ENCODE measurements at places on chromosomes 2 and 18.

- DNase-seq, result no peak
These were observed 891.2 kb downstream of the BCL11A start for GRCh38 chr2:59662127-59662861.

DNA sequence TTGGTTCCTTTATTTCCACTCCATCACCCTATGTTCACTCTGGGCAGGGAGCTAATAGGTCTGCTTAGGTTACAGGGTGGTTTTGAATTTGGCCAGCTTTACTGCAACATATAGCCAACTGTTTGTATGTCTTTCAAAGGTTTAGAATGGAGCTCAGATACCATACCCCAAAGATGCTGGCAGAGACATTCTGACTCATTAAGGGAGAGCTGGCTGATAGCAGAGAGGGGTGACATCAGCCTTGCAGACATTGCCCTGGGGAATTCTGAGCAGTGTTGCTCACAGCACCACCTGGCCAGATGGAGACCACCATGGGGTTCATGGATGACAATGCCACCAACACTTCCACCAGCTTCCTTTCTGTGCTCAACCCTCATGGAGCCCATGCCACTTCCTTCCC lies 2.1 kb downstream of the PROKR1 start:
- no peak for DNase-seq

- no peak for DNase-seq
These were observed 25.3 kb downstream of the SFTPB start for GRCh38 chr2:85642725-85643124.

DNA sequence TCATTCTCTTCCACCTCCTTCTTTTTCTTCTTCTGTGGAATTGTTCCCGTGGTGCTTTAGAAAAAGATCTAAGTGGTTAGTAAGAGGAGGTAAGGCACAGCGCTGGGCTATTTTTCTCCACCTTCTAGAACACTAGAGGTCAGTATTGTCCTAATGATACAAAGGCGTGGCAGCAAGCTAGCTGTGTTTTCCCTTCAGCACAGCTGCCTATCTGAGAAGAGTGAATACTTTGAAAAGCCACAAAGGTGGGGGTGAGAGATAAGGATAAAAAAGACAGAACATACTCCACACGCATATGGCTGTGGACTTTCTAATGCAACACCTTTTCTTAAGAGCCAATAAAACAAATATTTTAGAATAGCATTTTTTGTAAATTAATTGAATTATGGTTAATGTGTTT lies 2.1 kb downstream of the CNTNAP5 start:
- peak; percentile 72 for DNase-seq

DNA sequence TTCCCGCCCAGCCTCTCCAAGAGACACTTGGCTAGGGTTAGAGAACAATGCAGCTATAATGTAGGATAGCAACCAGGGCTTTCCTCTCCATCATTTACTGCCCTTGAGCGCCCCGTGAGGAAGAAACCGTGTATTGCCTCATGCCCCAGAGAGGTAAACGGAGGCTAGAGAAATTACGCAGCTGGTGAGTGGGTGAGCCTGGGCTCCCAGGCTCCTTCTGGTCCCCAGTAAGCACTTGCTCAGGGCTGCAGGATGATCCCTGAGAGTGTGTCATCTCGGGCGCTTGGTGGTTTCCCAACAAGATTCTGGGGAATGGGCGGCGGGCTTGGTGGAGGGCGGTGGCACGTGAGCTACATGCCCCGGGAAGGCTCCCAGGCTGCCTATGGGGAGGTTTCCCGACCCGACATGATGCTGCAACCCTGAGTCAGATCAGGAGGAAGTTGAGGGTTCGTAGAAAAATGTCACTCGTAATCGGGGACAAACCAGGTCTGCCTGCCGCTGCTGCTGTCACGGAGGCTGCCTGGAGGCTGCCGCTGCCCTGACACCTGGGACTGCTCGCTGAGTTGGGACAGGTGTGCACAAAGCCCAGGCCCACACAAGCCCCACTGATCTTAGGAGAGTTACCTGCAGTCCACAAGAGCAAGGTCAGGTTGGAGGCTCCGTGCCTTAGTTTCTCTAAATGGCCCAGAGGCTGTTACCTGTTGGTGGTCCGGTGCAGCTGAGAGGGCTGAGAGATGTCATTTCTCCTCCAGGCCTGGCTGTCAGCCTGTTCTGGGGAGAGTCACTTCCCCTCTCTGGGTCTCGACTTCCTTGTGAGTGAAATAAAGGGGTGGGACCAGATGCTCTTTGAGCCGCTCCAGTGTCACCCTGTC lies at the start of gene GPR55:
TSS of gene GPR55 (minus strand) at position 773 of the 872 bp plus-strand sequence. CDS start 14,280 bp downstream, outside the sequence.
- no peak for DNase-seq

GRCh38 chr2:159140070-159140769 lies 146.3 kb downstream of the WDSUB1 start:
- DNase-seq, result no peak

- peak; percentile 18 for DNase-seq
These were observed 35.1 kb downstream of the MYO7B start for GRCh38 chr2:127570282-127571250.

- no peak for DNase-seq
These were observed 36.6 kb upstream of the TCF7L1 start for GRCh38 chr2:85096616-85097015.

- DNase-seq, result no peak
These were observed 115.4 kb upstream of the PKDCC start for GRCh38 chr2:41932241-41933045.

DNA sequence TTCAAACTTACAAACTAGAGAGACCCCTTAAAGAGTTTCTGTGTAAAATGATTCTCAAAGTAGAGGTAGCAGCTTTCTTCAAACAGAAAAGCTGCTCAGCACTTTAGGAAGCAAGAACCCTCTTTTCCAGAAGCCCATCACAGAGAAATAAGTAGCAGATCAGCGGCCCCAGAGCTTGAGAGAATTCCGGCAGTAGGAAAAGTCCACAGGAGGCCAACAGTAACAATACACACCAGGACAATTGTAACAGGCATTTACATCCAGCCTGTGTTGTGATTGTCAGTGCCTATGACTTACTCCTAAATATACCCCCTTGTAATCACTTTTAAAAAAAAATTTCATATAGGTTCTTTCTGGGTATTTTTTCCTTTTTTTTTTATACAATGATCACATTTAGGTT lies 161.4 kb upstream of the ACVR2A start:
- no peak for DNase-seq

GRCh38 chr2:233462202-233462785 lies 104.3 kb downstream of the USP40 start:
- DNase-seq, result no peak

DNA sequence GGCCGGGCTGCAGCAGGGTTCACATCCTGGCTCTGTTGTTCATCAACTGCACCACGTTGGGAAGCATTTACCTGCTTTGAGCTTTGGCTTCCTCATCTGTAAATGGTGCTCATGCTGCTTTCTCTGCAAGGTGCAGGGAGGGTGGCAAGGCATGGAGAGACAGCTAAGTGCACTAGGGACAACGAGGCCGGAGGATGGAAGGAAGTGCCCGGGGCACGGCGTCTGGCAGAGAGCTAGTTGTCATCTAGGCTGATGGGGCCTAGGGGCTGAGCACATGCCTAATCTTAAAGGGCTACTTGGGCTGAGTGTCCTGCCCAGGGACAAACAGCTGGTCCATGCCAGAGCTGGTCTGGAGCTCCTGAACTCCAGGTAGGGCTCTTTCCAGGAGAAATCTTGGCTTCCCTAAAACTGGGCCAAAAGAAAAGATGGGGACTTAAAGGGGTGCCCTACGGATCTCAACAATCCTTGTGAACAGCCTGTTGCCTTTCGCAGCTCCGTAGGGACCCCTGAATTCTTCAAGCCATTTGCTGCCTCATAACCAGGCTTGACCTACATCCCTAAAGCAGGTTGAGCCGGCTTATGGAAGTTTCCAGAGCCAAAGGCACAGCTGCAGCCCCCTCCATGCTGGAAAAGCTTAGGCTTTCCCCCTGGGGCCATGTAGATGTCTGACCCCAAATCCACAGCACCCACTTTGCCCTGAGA lies 130.8 kb downstream of the SMAD7 start:
- no peak for DNase-seq

- DNase-seq, result peak; percentile 8
These were observed 158.2 kb downstream of the L3MBTL4 start for GRCh38 chr18:6256521-6256920.

GRCh38 chr18:56257205-56257604 lies 381.2 kb downstream of the TXNL1 start:
- no peak for DNase-seq

DNA sequence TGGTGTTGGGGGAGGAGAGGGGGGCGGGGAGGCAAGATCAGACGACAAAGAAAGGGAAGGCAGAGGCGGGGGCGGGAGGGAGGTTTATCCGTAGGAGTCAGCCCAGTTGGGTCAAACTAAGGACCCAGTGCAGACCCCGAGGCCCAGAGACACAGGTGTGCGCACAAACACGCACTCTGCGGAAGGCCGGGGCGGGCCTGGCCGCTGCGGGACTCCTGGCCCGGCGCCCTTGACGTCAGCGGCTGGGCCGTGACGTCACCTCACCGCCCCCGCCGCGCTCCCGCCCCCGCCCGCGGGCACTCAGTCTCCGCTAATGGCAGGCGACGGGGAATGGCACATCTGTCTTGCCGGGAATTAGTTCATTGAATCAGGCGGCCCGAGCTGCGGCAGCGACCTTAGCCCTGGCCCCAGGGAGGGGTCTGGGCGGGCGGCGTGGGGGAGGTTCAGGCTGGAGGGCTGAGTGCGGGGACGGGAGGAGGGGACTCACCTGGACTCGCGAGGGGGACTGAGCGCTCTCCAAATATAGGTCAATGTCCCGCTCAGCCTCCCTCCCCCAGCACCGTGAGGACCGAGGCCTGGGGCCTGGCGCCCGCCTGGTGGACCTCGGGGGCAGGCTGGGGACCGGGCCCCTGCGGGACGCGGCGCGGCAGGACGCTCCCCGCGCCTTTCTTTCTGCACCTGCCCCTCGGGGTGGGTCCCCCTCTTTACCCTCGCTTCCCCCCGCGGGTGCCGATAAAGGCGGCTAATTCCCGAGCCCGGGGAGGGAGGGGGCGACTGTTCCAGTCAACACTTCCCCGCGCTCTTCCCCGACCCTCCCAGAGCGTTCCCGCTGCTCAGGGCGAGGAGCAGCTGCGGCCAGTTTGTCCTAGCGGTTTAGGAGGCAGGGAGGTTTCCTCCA lies 15.5 kb upstream of the ECEL1 start:
- no peak for DNase-seq

DNA sequence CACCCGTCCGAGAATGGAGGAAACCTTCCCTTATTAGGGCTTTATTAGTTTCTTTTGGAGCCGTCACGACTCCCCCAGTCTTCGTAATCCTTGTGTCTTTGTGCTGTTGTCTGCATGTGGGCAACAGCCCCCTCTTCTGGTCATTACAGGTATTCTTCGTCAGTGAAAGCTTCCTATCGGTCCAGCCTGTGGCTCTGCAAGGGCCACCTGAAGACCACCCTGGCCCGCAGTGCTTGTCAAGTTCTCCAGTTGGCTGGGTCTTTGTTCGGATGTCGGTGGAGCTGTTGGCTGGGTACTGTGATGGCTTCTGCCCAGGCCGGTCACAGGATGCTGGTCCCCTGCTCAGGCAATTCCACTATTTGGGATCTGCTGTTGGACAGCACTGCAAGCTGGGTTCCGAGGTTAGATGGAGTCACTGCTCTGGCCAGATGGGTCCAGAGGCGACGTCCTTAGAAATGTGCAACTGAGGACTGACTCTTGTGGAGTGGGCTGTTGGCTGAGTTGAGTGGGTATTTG lies 19.2 kb downstream of the E2F6 start:
- peak; percentile 66 for DNase-seq

DNA sequence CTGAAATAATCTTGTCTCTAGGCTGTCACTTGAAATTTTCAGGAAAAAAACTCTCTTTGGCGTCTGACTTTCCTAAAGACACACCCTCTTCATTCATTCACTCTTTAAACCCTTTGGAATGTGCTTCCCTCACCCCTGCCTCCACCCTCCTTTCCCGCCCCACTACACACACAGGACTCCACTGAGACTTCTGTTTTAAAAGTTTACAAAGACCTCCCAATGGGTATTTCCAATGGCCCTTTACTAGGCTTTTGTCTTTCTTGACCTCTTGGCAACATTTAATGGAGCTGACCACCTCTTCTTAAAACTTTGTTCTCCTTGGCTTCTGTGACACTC lies 96.1 kb downstream of the RBMS1 start:
- no peak for DNase-seq

DNA sequence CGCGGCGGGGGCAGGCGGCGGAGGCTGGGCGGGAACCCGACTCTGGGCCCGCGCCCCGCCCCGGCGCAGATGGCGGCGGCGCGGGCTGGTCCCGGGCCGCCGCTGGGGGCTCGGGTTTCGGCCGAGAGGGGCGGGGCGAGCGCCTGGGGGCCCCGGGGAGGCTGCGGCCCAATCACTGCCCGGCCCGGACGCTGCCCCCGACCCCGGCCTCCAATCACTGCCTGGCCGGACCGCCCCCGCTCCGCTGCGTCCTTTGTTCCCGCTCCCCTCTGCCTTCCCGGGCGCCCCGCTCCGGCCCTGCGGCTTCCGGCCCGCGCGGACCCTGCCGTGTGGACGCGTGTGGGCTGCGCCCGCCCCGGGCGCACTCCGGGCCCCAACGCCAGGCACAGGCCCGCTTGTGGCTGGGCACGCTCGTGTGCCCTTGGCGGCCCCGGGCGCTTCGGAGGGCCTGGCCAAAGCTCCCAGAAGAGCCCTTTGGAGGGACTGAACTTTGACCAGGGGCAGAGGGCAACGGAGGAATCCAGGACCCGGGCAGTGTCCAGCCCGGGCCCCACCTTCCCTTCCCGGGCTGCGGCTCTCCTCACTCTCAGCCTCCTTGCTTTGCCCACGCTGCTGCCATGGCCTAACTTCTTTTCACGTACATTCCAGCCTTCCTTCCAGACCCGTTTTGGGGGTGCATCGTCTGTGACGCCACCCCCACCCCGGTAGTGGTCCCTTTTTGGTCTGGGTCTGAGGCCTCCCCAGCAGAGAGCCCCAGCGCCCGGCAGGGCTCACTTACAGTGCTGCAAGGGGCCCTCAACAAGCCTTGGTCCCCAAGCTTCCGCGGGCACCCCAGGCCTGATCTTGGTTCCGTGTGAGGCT lies 27.1 kb upstream of the PTMA start:
- DNase-seq, result peak; percentile 86

DNA sequence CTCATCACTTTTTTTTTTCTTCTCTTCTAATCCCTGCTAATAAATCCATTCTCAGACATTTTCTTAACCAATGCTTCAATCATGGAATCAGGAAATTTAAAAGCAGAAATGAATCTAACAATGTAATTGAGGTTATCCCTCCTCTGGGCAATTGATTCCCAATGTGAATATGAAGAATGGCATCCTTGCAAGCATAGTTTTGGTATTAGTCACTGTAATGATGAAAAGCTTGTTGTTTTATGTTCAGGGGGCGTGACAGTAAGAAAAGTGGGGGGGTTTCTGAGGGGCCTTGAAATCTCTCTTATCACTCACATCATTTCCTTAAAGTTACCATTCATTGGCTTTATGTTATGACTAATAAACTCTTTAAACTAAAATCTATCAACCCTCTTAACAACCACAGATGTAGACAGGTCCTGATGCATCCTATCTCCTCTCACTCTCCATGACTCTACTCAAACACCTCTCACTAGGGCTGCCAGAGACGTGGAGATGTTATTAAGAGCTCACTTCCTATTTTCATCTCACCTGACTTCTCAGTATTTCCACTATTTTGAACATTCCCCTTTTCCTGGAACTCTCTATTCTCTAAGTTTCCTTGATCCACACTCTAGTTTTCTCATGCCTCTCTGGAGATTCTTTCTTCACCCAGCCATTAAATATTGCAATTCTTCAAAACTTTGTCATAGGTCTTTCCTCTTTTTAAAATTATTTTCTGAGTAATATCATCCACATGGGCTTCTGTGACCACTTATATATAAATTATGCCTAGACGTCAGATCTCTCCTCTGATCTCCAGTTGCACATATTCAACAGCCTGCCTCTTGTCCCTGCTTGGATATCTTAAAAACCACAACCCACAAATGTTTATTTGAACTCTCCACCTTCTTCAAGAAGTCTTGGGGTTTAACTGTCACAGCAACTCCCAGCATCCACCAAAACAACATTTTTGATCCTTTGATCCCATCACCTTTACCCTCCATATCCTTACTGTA lies 332.9 kb downstream of the CDH2 start:
- DNase-seq, result no peak

Data from midbrain (tissue), 1 donor.